ENCODE measurements at places on chromosomes 6 and 20.

GRCh38 chr6:144617191-144617590 is 332.1 kb downstream of the UTRN start:
- no peak for DNase-seq

- DNase-seq, result no peak
Observed at GRCh38 chr6:136077834-136078576, 172.1 kb downstream of the MTFR2 start.

GRCh38 chr6:53790886-53791285 is 3.9 kb upstream of the LRRC1 start:
- no peak for DNase-seq

DNA sequence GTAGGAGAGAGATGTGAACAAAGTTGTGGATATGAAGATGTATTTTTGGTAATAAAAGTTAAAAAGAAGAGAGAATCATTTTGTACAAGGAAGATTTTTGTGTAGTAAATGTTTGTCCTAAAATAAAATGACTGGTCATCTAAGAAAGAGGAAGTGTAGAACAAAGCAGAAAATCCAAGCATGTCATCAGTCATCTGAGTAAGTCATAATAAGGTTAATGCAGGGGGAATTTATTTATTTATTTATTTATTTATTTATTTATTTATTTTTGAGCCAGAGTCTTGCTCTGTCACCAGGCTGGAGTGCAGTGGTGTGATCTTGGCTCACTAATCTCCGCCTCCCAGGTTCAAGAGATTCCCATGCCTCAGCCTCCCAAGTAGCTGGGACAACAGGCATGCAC is 15.7 kb upstream of the CGA start:
- no peak for DNase-seq

GRCh38 chr6:111996144-111996865 is 57.6 kb upstream of the CCN6 start:
- DNase-seq, result no peak

DNA sequence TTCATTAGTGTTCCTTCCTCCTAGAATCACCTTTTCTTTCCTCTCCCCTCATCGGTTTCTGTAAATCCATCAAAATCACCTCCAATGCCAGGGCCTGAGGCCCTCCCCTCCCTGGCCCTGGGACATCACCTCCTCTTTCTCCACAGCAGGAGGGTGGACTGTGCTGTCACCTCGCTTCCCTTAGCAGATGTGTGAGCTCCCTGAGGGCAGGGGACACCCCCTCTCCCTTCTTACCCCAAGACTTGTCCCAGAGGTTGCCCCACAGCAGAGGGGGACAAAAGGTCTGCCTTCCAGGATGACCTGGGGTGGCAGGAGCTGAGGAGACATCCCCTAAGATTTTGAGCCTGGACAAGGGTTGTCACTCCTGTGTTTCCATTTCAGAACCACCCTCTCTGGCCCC is 5.9 kb downstream of the ULBP1 start:
- DNase-seq, result no peak

- DNase-seq, result no peak
Observed at GRCh38 chr20:24153101-24154040, 164.8 kb upstream of the GGTLC1 start.

DNA sequence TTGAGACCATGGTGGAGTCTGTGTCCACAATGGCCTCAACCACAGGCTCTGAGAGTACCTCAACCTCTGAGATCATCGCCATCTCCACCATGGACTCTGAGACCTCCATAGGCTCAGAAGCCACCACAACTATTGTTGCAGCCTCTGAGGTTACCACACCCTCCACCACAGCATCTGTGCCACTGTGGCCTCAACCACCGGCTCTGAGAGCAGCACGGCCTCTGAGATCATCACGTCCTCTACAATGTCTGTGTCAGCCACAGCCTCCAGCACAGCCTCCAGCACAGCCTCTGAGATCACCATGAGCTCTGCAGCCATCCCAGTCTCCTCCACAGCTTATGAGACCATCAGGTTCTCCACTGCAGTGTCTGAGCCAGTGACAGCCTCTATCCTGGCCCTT is 19.4 kb upstream of the MUC21 start:
- no peak for DNase-seq

GRCh38 chr6:40545954-40546353 is 41.2 kb downstream of the LRFN2 start:
- DNase-seq, result no peak

DNA sequence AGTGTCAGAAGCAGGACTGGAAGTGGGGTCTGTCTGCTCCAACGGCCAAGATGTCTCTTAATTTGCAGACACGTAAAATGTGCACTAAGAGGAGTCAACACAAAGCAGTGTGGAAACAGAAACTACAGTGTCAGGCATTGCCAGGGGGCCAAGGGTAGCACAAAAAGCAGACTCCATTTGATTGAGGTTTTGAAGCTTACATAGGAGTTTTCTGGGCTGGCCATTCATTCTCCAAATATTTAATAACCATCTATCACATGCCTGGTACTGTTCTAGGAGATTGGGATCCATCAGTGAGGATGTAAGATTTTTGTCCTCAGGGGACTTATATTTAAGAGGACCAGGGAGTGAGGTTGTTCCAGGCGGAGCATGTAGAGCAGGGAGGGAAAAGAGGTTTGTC is 29.5 kb downstream of the MAFB start:
- DNase-seq, result no peak

- DNase-seq, result no peak
Observed at GRCh38 chr6:166360243-166361076, 18.1 kb upstream of the SFT2D1 start.

GRCh38 chr20:23316626-23317025 is 34.0 kb upstream of the NXT1 start:
- DNase-seq, result no peak

DNA sequence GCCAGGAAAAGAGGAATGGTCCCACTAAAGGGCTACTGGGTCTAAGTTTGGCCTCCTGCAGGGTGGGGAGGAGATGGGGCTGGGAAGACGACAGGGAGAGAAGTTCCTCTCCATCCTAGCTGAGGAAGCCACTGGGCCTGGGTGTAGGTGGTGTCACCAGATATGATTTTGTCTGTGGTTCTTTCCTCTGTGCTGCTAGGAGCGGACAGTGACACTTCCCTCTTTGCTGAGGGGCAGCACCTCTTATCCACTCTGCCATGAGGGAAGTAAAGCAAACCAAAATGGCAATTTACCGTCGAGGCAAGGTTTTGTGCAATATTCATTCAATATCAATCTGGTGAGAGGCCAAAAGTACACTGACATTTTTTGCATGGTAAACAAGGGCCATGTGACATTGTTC is 33.0 kb upstream of the NR2E1 start:
- no peak for DNase-seq

DNA sequence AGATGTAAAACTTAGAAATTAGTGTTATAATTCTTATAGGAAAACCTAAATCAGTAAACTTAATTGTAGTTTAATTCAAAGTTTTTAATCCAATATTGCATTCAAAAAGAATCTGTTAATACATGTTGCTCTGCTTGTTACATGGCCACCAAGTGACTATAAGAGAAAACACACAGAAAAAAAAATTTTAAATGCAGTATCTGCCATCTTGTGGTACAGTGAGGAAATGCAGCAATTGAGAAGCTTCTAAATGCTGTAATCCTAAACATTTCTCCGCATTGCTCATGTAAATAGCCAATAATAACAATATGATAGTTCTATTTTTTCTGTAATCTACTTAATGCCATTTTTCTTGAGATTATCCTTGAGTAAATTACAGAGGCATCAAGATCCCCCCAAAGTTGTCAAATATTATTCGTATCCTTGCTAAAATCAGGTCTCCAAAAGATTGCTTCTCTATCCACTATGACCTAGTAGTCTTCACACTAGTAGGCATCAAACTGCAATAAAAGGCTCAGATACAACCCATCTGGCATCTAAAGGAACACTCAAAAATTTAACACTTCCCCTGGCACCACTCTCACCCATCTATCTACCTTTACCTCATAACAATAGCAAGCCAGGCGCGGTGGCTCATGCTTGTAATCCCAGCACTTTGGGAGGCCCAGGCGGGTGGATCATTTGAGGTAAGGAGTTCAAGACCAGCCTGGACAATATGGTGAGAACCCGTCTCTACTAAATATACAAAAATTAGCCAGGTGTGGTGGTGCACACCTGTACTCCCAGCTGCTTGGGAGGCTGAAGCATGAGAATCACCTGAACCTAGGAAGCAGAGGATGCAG is 34.6 kb downstream of the HDAC2 start:
- no peak for DNase-seq

- DNase-seq, result no peak
Observed at GRCh38 chr20:41627611-41628244, 9.6 kb upstream of the CHD6 start.

DNA sequence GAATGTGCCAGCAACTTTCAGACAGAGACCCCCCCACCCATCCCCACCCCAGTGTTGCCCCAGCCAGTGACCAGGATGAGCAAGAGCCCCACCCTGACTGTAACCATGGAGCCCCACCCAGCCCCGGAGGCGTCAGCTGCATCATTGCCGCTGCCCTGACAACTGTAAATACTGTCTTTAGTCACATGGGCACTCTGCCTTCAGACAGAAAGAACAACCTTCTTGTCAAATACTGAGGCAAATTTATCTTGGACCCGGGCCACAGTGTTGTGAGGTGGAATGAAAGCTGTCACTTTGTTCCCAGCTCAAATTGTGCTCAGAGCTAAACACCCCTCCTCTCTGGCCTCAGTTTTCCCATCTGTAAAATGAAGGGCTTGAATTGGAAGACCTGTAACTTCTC is 23.7 kb downstream of the MOCS3 start:
- no peak for DNase-seq

GRCh38 chr20:34143951-34144350 is 31.9 kb upstream of the EIF2S2 start:
- DNase-seq, result no peak

DNA sequence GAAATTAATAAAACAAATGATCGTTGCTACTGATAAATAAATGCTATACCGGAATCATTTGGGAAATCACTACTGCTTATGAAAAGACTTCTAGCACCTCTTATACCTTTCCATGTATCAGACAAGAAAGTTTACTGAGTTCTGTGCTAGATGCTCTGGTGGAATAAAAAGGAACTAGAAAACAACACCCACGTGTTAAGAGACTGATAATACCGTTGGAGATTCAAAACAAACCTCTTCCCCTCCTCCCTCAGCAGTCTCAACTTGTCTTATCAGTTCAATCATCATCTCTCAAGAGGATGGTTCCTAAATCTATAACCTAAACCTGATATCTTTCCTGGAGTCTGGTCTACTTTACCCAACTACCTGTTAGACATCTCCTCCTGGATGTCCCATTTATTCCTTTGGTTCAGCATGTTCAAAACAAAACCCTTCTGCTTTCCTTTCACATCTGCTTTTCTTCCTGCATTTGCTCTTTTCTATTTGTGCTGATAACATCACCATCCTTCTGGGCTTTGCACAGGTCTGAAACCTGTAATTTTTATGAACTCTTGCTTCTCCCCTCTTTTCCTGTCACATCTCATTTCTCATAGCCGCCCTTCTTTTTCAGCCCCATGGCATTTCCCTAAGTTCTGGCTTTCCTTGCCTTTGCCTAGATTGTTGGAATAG is 122.2 kb downstream of the COL19A1 start:
- no peak for DNase-seq

- no peak for DNase-seq
Observed at GRCh38 chr6:142867355-142867801, 77.6 kb downstream of the HIVEP2 start.

DNA sequence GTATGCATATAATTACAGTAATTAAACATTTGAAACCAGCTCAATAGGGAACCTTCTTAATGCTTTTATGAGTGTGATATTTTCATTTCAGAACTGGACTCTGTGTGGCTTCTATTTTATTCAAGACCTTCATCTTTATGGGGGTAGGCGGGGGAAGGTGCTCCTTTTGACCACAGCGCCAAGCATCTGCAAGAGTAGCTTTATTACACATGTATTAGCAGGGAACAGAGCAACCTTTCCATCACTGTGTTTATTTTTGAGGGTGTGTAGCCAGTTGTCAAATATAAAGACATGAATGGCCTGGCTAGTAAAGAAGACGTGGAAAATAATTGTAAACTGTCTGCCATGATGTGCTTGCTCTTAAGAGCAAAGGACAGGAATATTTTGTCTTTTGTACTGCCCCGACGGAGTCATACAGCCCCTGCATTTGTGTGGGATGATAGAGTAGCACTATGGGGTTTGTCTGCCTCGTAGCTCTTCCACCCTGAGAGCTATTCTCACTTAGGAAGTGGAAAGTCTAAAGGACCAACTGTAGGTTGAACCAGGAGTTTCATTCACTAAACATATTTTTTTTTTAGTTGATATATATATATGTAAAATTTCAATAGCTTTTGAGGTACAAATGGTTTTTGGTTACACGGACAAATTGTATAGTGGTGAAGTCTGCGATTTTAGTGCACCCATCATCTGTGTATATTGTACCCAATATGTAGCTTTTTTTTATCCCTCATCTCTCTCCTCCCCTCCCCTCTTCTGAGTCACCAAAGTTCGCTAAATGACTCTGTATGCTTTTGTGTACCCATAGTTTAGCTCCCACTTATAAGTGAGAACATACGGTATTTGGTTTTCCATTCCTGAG is 91.2 kb downstream of the CARMIL1 start:
- no peak for DNase-seq

DNA sequence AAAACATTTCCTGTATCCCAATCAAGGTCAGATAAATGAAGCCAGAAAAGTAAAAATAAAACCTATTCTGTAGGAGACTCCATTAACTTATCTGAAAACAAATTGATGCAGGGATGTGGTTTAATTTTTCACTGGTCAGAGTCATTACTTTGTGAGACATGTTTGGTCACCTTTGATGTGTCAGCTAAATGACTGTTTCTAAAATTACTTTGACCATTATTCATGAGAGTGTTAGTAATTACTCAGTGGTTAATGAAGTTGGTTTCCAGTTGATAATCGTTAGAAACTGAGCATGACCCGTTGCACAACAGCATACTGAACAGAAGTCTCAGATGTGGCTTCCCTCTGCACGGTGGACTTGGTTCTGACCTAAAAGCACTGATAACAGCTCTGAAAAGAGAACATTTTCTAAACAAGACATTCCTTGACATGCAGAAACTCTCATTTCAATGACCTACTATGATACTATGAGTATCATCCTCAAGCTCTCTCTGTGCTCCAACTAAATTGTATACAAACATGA is 410.5 kb upstream of the RNF217 start:
- DNase-seq, result no peak

GRCh38 chr6:5036269-5036668 is 32.4 kb upstream of the RPP40 start:
- no peak for DNase-seq

GRCh38 chr6:29504961-29505360 is 17.2 kb upstream of the MAS1L start:
- DNase-seq, result no peak

Data from stimulated activated CD4-positive, alpha-beta T cell treated with anti-CD3 and anti-CD28 coated beads, TNF-alpha, amount 100 ng/mL, for 48 hours (primary cell).